ENCODE measurements at places on chromosomes 12 and 14.
A peak's percentile ranks its signal among the peaks of the same experiment; 100 is the strongest.

DNA sequence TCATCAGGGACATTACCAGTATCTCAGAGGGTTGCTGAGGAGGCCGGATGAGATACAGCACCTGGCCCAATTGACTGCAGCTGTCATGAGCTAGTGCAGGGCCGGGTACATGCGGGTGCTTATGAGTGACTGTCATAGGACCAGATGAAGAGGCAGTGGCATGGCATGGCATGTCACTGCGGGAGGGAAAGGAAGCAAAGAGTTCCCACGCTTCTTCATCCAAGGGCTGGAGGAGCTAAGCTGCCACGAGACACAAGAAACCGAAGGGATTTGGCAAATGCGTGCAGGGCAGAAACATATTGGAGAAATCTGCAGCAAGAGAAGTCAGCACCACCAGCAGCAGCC lies 10.7 kb upstream of the GPX2 start:
- no peak for DNase-seq

GRCh38 chr12:72631926-72632685 lies 359.9 kb downstream of the TRHDE start:
- DNase-seq, result no peak

DNA sequence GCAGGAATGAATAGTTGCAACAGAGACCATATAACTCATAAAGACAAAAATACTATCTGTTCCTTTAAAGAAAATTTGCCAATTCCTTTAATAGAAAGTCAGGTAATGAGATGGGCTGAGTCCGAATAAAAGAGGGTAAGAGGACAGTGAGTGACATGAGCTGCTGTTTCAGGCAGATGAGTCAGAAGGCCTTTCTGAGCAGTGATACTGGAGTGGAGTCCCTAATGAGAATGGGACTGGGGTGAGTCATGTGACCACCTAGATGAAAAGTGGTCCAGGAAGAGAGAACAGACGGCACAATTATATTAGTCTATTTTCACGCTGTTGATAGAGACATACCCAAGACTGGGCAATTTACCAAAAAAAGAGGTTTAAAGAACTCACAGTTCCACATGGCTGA lies 393.7 kb downstream of the BCL11B start:
- no peak for DNase-seq

- no peak for DNase-seq
Observed at GRCh38 chr14:68585690-68586089, 207.2 kb downstream of the ZFP36L1 start.

GRCh38 chr12:108589840-108590229 lies 8.0 kb downstream of the TMEM119 start:
- no peak for DNase-seq

GRCh38 chr12:127588249-127588648 lies 678.7 kb upstream of the TMEM132C start:
- no peak for DNase-seq

DNA sequence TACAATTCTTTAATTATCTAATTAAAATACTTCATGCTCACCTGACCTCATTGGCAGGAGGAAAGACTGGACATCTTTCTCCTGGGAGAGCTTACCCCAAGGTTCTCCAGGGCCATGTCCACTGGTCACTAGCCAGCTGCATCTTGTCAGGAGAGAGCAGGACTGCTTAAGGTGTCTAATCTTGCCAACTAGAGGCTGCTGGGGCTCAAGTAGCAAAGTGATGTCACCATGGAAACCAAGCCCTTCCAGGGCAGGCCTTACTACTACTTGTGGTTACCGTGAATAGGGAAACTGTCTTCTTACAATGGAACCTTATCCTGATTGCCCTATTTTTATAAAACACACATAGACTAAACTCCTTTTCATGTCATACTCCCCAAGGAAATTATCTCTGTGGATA lies 376.4 kb downstream of the SNAPC1 start:
- DNase-seq, result no peak

- no peak for DNase-seq
Observed at GRCh38 chr14:64680714-64681065, 23.5 kb upstream of the PLEKHG3 start.

DNA sequence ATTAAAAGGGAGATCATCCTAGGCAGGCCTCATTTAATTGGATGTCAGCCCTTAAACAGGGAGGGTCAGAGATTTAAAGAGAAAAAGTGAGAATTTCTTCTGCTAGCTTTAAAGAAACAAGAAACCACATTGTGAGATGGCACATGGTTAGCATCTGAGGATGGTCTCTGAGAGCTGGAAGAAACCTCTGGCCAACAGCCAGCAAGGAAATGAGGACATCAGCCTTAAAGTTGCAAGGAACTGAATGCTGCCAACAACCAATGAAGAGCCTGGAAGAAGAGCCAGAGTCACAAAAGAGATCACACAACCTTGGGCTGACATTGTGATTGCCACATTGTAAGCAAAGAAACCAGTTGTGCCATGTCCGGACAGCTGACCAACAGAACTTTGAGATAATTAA lies 17.5 kb upstream of the FAR2 start:
- no peak for DNase-seq

DNA sequence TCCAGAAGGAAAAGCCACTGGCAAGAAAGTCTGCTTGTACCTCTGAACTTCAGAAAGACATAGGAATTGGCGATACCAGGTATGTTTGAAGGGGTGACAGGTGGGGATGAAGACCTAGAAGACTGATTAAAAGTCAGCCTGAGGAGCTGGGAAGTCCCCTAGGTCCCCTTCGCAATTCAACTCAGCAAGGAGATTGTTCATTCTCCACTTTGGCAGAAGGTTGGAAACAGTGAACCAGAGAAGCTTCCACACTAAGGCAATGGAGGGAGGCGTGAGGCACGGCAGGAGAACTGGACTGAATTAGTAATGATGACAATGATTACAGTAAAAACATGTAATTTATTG lies 240.3 kb upstream of the TMPO start:
- DNase-seq, result no peak

DNA sequence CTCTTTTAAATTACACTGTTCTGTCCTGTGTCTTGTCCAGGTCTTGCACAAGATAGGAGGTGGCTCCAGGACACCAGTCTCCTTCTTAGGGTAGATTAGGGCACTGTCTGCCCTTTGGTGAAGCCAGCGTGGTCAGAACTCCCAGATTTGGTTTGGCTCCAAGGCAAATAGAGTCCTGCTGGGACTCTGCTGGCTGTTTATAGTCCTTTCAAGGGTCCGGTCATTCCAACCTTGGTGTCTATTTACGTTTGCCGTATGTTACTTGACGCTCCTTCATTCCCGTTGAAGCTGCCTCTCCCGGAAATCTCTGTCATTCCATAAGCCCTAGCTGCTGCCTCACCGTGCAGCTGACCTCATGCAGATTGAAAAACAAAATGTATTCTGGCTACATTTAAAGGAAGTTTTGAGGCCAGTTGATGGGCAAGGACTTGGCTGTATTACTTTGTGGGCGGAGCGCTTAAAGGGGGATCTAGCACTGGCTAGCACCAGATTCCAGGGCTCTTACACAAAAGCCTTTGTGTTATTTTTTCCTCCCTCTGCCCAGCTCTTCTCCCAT lies 180.6 kb downstream of the AKAP6 start:
- no peak for DNase-seq

- DNase-seq, result no peak
Observed at GRCh38 chr14:23005451-23006187, 4.3 kb downstream of the C14orf93 start.

DNA sequence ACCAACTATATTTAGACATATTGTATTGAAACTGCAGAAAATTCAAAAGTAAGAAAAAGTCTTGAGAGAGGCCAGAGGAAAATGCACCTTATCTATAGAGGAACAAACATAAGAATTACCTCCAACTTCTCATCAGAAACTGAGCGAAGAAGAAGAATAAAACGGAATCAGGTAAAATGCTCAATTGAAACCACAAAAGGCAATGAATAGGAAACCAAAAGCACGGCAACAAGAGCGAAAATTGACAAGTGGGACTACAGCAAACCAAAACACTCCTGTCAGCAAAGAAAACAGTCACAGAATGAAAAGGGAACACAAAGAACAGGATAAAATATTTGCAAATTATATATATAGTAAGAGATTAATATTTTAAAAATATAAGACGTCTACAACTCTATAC lies 61.9 kb upstream of the PARP11 start:
- DNase-seq, result no peak

DNA sequence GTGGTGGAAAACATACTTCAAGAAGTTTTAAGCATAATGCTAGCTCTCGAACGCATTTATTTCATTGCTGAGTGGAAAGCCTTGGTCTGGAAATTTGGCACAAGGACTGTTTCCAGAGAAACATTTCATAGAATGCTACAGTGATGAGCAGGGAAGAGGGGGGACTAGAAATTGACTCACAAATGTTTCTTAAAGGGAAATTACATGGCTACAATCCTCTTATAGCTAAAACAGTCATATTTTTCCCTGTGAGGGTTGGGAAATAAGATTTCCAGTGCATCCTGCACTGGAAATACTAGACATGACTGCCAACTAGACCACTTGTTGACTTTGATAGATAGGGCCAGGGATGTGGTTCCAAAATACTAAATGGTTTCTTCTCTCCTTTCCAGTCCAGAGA lies 197.3 kb upstream of the RGS6 start:
- DNase-seq, result no peak

DNA sequence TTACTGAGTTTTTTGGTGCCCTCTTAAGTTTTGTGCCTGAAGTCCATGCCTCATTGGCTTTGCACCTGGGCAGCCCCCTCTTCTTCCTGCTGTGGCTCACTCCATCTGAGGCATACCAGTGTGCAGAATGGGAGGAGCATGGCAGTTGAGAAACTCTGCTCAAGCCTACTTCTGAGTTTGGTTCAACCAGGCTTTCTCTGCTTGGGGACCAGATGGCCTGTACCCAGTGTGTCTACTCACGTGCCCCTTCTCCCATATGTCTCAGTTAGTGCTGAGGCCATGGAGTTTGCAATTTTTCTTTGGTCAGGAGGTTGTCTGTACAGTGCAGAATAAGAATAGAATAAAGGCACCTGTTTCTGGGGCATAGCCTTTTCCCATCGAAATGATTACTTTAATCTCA lies 383.3 kb upstream of the DDHD1 start:
- no peak for DNase-seq

- DNase-seq, result no peak
Observed at GRCh38 chr12:52602552-52602951, 1.3 kb upstream of the KRT72 start.

DNA sequence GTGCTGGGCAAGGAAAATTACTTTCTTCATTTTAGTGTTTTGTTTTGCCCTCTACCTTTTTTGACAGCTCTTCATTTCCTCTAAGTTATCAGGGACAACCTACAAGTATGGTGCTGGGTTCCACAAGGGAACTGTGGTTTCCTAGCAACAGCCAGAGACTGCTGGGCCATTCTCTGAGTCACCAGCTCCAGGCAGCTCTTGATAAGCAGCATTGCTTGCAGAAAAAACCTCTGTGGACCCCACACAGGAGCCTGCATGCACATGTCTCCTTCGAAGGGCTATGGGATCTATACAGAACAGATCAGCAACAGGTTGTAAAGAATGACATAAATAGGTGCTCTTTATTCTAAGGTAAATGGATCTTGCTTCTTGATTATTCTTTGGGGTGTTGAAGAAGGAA lies 81.0 kb upstream of the CCDC196 start:
- no peak for DNase-seq

DNA sequence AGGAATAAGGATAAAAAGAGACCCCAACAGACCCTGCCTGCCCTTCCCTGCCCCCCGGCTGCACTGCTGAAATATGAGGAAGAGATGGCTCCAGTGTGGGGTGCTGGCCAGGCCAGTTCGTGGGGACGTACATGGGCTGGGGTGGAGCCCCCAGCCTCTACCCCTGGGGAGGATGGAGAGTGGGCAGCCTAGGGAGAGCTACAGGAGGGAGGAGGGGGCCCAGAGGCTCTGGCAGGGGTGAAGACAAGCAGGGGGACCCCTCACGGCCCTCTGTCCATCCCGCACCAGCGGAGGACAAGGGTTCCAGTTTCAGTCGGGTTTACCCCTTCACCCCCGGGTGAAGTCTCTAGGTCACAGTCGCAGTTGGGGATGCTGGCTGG lies 11.0 kb upstream of the RPLP0 start:
- DNase-seq, result no peak

DNA sequence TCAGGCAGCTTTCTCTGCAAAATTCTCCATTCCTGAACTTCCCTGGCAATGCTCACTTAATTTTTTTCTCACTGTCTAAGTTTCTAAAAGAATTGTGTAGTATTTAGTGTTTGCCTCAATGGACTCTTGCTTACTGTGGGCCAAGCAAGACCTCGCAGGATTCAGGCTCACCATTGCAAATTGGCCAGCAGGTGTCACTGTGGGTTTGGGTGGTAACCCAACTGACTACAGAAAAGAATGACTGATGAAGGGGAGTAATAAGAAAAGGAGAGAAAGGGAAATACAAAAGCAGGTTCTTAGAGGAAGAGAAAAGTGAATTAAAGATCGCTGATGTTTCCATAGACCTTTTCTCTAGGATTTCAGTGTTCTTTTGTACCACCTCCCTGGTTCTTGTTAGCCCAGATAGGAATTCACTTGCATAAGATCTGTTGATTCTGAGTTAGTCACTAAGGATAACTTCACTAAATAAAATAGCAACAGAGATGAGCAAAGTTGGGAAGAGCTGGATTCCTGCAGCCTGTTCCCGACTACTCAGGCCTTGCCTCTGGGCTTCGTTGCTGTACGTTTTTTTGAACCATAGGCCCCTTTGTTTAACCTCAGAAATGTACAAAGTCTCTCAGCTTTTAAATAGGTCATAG lies 386.5 kb upstream of the DDHD1 start:
- DNase-seq, result peak; percentile 1

GRCh38 chr14:22505697-22506377 lies 83.2 kb downstream of the DAD1 start:
- DNase-seq, result no peak

GRCh38 chr12:3164454-3165077 lies 87.4 kb downstream of the TSPAN9 start:
- no peak for DNase-seq

GRCh38 chr12:54383041-54383609 lies 1.4 kb downstream of the ZNF385A start:
- no peak for DNase-seq

- DNase-seq, result no peak
Observed at GRCh38 chr12:11015775-11016430, 6.5 kb downstream of the TAS2R19 start.

GRCh38 chr12:66244446-66244845 lies 55.4 kb downstream of the IRAK3 start:
- no peak for DNase-seq

DNA sequence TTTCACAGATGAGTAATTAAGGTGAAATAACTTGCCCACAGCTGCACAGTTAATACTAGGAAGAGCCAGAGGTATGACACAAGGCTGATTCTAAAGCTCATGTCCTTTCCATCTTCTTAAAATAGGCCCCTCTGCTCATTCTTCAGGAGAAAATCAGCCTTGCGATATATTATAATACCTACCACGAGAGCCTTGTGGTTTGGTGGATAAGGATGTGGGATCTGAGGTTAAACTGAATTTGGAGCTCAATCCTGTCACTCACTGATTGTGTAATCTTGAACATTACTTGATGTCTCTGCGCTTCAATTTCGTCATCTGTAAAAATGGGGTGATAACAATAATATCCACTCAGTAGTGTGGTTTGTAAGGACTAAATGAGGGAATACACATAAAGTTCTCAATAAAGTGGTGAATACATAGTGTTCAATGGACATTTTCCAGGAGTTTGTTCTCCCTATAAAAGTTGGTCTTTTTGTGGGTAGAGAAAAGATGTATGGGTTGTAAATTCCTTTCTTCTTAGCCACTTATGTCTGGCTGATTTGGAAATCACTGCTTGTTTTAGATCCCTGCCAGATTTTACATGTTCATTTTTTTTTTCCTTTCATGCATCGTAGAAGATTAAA lies 25.1 kb upstream of the ATP2B1 start:
- no peak for DNase-seq

GRCh38 chr14:24816011-24816928 lies 182.3 kb upstream of the GZMB start:
- DNase-seq, result no peak
